ENCODE measurements at places on chromosomes 7 and 10.

DNA sequence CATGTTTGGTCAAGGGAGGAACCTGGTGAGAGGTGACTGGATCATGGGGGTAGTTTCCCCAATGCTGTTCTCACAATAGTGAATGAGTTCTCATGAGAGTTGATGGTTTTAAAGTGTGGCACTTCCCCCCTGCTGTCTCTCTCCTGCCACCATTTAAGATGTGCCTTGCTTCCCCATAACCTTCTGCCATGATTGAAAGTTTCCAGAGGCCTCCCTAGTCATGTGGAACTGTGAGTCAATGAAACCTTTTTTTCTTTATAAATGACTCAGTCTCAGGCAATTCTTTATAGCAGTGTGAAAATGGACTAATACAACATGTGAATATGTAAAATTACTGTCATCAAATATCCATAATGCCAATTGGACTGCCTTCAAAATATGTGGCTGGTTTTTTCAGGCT, 165.5 kb upstream of the TARP start:
- peaks cover under 1% of the 10 kb centered on the region for H3K4me1 ChIP-seq
- H3K36me3 ChIP-seq = no peaks in the 10 kb centered on the region
- no peak overlapping the region for H3K27ac ChIP-seq
- no peaks in the 10 kb centered on the region for H3K27me3 ChIP-seq
- no peak for DNase-seq

DNA sequence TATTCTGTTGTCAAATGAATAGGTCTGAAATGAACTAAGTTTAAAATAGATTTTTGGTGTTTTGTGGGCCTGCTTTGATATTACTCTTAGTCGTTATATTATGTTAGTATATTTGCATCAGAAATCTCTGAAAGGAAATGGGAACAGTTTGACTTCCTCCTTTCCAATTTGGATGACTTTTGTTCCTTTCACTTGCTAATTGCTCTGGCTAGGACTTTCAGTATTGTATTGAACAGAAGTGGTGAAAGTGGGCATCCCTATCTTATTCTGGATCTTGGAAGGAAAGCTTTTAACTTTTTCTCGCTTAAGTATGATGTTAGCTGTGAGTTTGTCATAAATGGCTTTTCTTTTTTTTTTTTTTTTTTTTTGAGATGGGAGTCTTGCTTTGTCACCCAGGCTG, 273.6 kb upstream of the DKK1 start:
- H3K4me3 ChIP-seq = no peak overlapping the region
- H3K36me3 ChIP-seq = no peaks in the 10 kb centered on the region

DNA sequence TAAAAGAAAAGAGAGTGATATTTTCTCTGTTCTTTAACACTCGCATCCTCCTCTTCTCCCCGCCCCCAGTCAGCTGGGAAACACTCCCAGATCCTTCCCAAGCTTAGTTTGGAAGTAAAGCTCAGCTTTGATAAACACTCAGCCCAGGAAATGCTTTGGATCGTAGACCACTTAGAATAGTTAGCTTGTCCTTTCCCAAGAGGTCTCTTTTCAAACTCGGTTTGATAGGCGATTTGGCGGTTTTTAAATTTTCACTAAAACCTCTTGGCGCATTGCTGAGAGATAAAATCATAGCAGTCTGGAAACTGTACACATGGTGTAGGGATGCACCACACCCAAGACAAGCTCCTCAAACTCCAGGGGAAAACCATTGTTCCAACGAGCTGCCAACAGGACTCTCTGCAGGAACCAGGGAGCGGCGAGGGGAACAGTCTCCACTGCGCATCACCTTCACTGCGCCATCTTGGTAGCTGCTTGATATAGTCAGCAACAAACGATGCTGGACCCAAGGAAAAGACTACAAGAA, 22.3 kb downstream of the SMURF1 start:
- H3K27me3 ChIP-seq = no peaks in the 10 kb centered on the region
- no peaks in the 10 kb centered on the region for H3K36me3 ChIP-seq
- DNase-seq = no peak
- no peak overlapping the region for H3K27ac ChIP-seq
- H3K4me3 ChIP-seq = no peak overlapping the region

- no peak for DNase-seq
- H3K27me3 ChIP-seq = no peaks in the 10 kb centered on the region
These were observed 8.4 kb upstream of the PDCD4 start for GRCh38 chr10:110863361-110863760.

GRCh38 chr10:3777981-3778691, 6.9 kb downstream of the KLF6 start:
- H3K27me3 ChIP-seq = no peaks in the 10 kb centered on the region
- DNase-seq = no peak
- peaks cover 63% of the 10 kb centered on the region for H3K36me3 ChIP-seq
- H3K4me3 ChIP-seq = no peak overlapping the region
- H3K27ac ChIP-seq = peak overlapping the region; percentile 25

- H3K27me3 ChIP-seq = no peaks in the 10 kb centered on the region
- H3K4me3 ChIP-seq = no peak overlapping the region
- no peaks in the 10 kb centered on the region for H3K36me3 ChIP-seq
- peaks cover 8% of the 10 kb centered on the region for H3K4me1 ChIP-seq
- no peak for DNase-seq
These were observed 28.9 kb upstream of the PCGF5 start for GRCh38 chr10:91191584-91191919.

- H3K36me3 ChIP-seq = no peaks in the 10 kb centered on the region
- H3K4me1 ChIP-seq = peaks cover 53% of the 10 kb centered on the region
- no peak overlapping the region for H3K4me3 ChIP-seq
- no peak for DNase-seq
- H3K27me3 ChIP-seq = no peaks in the 10 kb centered on the region
- no peak overlapping the region for H3K27ac ChIP-seq
These were observed 20.4 kb upstream of the CARD11 start for GRCh38 chr7:3064067-3064466.
